ENCODE measurements at places on chromosomes 1 and 21.

DNA sequence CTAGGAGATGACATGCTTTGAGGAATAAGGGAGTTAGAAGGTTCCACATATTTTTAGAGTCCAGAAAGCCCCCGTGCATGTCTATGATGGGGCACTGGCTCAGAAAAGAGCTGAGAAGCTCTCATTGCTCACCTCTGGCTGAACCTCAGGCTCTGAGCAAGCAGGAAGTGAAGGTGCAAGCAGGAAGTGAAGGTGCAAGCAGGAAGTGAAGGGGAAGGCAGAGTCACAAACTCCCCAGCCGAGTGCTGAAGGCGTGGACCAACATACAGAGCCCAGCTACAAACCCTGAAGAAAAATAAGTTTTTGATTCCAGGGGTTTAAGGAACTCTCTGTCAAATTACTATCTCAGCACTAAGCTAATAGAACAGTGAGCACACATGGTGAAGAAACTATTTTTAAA, 7.0 kb downstream of the KRTAP10-8 start:
- no peak for DNase-seq

DNA sequence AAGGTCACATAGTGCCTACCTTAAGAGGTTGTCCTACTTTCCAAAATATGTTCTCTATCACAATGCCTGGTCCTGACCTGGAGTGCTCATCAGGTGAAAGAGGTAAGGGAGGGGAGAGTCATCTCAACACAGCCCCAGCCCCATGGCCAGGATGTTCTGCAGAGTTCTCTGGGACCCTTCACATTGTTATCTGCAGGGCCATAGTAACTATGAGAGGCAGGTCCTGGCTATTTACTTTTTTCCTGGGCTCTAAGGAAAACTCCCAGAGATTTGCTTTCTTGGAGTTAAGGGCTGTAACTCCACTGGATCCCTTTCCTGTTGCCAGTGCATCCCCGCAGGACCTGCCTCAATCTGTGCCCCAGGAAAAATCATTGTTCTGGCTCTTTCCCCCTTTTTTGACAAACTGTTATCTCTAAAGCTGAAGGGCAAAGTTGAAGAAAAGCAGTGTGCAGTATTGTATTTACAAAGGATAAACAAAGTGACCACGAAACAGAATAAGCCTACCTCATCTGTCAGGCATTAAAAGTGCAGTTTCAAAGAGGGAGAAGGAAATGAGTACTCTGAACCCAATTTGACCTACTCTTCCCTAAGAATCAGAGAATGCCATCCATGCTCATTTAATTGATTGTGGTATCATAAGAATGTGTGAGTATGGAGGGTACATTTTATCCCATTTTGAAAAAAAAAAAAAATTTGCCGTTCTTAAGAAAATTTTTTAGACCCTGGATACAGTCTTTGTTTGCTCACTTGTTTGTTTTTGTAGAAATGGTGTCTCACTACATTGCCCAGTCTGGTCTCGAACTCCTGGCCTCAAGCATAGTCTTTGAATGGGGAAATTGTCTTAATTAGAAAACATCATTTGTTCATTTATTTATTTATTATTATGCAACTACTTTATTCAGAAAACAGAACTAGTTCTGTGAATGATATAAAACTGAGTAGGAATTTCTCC, 149.6 kb downstream of the RHOU start:
- DNase-seq, result no peak

DNA sequence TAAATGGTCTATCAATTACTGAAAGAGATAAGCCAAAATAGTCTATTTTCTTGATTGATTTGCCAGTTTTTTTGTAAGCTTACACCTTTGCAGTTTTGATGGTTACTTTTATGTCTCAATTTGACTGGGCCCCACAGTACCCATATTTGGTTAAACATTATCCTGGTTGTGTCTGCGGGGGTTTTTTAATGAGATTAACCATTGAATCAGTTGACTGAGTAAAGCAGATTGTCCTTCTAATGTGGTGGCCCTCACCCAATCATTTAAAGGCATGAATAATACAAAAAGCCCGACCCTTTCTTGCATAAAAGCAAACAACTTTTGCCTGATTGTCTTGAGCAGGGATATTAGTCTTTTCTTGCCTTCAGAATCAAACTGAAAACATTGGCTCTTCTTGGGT, 650.0 kb upstream of the RGS18 start:
- no peak for DNase-seq

DNA sequence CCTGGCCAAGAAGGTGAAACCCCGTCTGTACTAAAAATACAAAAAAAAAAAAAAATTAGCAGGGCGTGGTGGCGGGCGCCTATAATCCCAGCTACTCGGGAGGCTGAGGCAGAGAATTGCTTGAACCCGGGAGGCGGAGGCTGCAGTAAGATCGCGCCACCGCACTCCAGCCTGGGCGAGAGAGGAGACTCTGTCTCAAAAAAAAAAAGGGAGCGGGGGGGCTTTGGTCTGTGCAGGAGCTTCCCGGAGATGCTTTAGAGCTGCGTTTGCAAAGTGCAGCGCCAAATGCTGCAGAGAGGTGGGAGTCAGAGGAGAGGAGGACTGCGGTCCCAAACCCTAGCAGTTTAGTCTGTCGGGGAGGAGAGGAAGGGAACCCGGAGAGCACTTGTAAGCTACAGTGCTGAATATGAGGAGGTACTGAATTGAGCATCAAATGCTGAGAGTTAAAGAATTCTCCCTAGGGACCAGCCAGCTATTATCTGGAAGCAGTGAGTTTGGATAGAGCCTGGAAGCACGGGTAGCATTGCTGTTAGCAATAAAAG, 569 bp downstream of the FALEC start:
- peak; percentile 22 for DNase-seq

GRCh38 chr1:210332719-210333398, 4.2 kb downstream of the HHAT start:
- no peak for DNase-seq

DNA sequence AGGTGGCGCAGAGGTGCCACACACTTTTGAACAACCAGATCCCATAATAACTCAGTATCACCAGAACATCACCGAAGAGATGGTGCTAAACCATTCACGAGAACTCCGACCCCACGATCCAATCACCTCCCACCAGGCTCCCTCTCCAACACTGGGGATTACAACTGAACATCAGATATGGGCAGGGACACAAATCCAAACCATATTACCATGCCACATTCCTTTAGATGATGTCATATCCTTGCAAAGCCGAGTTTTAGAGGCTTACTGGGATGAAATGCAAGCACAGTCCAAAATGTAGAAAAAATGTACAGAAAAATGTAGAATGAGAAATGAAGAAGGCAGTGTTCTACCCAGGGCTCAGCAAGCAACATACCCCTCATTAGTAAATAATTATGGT, 64.7 kb downstream of the SGIP1 start:
- DNase-seq, result peak; percentile 67

DNA sequence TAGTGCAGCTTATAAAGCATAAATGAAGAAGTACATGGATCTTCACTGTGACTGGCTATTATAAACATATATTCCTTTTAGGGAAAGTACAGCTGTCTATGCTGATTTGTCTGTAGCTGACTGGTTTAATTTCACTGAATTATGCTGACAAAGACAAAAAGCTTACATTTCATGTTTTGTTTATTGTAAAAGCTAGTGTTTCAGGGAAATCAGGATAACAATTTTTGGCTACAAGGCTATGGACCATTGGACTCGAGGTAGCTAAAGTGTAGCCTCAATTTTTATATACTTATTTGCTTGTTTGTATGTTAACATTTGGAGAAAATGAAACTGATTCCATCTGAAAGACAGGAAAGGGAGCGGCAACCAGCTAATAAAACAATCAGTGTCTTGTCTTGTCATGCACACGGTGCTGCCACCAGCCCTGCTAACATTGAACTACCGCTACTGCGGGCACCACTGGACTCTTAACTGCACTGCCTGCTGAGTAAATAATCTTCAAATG, 480.2 kb downstream of the COL11A1 start:
- DNase-seq, result peak; percentile 1

- peak; percentile 78 for DNase-seq
Observed at GRCh38 chr1:20058531-20058930, 11.5 kb upstream of the PLA2G5 start.

DNA sequence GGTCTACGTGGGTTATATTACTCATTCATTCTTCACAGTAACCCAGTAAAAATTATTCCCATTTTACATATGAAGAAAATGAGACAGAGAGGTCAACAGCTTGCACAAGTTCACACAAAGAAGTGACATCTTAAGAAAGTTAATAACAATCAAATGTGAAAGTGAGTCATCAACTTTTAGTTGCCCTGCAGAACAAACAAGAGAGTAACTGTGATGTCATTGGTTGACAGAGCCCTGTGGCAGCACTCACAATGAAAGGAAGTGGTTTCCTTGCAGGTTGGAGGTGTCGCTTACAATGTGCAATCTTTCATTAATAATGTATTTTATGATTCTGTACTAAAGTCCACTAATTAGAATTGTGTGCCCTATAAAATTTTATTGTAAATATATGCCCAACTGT, 369.6 kb downstream of the RYR2 start:
- DNase-seq, result no peak

- no peak for DNase-seq
Observed at GRCh38 chr1:153389973-153390879, 647 bp downstream of the S100A8 start.
